Stimulated activated CD4-positive, alpha-beta T cell treated with anti-CD3 and anti-CD28 coated beads, Interleukin-1b, Interleukin-23, amount 100 ng/mL, for 24 hours (primary cell): ENCODE measurements at places on chromosomes 5 and 9.

DNA sequence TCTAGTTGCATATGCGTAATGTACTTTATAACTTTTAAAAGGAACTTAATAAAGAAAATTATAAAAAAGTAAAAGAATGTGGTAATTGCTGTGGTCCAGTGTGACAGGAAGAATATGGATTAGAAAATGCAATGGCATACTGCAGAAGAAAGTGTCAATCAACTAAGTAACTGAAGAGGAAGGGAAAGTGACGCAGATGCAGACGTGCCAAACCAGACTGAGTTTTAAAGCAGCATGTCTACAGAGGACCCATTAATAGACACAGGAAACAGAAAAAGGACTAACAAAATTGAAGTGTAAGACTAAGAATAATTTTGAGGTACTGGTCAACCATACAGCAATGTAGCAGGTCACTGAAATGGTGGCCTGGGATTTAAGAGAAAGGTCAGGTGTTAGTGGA lies 73.3 kb downstream of the DPYSL3 start:
- DNase-seq = no peak

- DNase-seq = no peak
These were observed 164.3 kb downstream of the SYK start for GRCh38 chr9:90966031-90966290.

GRCh38 chr9:18909140-18910018 lies 123.6 kb downstream of the SAXO1 start:
- no peak for DNase-seq

DNA sequence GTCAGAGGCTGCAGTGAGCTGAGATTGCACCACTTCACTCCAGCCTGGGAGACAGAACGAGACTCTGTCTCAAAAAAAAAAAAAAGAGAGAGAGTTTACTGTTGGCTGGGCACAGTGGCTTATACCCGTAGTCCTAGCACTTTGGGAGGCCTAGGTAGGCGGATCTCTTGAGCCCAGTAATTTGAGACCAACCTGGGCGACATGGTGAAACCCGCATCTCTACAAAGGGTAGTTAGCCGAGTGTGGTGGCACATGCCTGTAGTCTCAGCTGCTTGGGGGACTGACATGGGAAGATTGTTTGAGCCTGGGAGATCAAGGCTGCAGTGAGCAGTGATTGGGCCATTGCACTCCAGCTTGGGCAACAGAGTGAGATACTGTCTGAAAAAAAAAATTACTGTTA lies 12.6 kb downstream of the HABP4 start:
- DNase-seq = no peak

DNA sequence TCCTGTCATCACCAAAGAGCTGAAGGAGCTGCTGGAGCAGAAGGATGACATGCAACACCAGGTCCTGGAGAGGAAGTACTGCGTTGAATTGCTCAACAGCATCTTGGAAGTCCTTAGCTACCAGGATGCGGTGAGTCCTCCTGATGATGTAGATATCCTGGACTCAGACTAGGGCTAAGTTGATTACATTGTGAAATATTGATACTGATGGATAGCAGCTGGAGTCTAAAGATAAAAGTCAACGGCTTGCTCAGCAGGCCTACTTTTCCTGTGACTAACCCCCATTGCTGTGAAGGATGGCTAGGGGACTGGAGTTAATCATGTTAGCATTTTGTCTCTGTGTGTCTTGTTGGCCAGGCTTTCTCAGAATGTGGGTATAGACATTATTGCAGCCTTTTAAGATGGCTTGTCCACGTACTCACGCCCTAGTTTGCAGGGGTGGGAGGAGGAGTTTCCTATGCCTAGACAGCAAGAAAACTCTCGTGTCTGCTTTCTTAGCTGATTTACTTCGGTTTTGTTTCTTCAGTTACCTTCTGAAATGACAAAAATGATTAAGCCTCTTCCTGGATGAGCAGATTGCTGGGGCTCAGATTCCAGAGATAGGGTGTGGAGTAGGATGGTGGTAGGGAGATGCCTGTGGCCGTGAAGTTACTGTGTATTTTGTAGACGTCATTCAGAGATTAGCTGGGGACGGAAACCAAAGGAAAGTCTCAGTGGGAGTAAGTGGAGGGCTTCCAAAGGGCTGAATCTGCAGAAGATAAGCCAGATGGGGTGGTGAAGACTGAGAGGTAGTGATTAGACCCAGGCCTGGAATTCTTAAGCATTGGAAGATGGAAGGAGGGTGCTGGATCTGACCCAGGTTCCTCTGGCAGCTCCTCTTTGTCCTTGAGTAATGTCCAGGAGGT lies 166.3 kb downstream of the DOCK2 start:
- no peak for DNase-seq

DNA sequence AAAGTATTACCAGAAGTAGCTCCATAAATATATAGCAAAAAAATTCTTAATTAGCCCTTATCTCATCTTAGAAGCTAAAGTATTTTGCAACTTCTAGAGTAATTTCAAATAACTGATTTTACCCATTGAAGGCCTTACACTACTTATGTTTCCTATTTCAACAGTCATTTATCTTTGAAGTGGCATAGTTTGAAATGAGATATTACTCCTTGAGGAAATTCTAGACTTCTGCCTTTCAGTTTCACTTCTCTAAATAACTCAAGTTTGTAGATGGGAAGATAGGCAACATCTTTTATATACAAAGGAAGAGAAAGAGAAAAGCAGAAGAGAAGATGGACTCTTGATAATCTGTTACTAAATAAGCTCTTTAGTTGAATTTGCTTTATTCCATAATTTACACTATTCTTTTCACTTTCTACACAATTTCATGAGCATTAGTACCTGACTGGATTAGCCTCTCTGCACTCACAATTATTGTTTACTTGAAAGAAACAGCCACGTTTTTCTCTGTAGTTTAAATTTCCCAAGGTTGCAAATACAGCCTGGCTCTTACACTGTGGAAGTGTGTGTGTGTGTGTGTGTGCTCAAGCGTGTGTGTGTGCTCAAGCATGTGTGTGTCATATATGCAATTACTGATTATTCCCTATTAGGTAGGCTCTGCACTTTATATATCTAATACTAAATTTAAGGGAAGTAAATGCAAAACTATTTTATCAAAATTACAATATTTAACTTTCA lies 60.6 kb upstream of the EMB start:
- DNase-seq = no peak

GRCh38 chr9:115640887-115641286 lies 512.7 kb upstream of the PAPPA start:
- DNase-seq = no peak

DNA sequence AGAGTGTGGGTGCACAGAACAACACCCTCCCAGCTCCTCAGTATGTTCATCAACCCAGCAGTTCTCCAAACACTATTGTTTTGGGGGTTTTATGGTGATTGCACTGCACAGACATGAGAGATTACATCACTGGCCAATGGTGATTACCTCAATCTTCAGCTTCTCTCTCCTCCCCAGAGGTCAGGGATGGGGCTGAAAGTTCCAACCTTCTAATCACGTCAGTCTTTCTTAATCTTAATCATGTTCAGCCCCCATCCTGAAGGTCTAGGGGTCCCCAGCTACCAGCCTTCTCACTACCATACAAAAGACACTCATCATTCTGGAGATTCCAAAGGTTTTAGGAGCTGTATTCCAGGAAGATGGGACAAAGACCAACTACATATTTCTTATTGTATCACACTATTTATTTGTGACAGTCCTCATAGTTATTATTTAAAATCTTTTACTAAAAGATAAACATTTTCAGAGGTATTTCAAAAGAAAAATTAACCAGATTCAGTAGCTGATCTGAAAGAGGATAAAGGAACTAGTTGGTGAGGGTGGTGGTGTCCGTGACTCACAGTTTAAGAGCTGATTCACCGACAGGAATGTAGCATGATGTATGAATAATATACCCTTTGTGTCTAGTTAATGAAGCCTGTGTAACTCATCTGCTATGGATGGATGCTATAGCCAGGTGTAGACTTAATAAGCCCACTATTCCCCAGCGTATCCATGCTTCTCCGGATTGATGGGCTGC lies 35.6 kb downstream of the RASEF start:
- DNase-seq = no peak

DNA sequence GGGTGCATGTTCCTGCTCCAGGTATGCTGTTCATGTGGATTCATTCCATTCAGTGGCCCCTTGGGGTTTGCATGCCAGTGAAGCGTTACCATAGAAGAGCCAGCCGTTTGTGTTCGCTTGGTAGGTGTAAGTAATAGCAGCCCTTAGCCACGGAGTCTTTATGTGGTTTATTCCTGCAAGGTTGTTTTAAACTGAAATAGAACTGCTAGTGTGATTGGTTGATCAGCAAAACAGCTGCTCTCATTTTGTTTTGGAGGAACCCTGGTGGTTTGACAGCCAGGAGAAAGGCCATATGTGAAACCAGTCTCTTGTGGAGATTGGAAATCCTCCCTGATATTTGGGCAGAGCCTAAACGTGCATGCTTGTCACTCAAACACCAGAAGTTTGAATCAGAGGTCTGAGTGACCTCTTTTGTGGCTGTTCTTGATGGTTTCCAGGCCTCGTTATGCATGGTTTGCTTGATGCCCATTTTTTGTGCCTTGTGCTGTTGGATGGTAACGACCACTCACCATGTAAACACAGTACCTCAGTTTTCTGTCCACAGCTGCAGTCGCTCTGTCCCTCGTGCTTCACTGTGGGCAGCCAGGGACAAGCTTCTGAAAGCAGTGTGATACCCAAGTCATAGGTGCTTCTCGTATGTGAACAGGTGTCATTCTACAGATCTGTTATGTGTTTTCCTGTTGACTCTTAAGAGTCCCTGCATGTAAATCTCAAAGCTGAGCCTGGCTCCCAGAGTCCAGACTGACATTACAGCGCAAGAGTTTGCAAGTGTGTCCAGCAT lies 58.3 kb upstream of the NXNL2 start:
- DNase-seq = no peak

- DNase-seq = no peak
These were observed 31.2 kb downstream of the LARP1 start for GRCh38 chr5:154786414-154786813.
